ENCODE measurements at places on chromosomes 11 and 22.

GRCh38 chr11:86460461-86461385 lies 86.0 kb downstream of the CCDC81 start:
- no peak for DNase-seq

- no peak for DNase-seq
These were observed 21.5 kb downstream of the ASCC2 start for GRCh38 chr22:29816539-29816938.

DNA sequence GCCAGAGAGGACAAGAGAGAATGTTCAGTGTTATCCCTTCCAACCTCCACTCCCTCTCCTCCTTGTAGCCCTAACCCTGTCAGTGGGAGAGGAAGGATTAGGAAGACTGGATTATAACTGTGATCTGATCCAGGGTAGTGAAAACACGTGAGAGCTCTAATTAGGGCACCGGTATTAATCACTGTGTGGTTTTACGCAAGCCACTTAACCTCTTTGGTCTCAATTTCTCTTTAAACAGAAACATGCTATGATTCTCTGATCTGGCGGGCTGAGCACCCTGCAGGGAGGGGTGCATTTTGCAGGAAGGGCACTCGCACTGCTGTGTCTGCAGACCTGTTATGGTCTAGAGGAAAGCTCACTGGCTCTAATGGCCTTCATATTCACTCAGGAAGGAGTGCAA lies 11.5 kb downstream of the RPL27A start:
- DNase-seq: no peak

DNA sequence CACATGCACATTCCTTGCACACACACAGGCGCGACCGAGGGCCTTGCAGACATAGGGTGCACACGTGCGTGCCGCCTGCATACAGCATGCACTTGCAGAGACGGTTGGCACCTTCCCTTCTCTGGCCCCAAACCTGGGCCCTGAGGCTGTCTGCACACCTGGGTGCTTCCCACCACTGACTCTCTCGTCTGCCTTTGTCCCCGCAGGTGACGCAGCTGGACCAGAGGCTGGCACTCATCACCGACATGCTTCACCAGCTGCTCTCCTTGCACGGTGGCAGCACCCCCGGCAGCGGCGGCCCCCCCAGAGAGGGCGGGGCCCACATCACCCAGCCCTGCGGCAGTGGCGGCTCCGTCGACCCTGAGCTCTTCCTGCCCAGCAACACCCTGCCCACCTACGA lies 38.0 kb downstream of the CDKN1C start:
- DNase-seq: no peak

GRCh38 chr11:23948851-23949250 lies 548.0 kb upstream of the LUZP2 start:
- DNase-seq: no peak

DNA sequence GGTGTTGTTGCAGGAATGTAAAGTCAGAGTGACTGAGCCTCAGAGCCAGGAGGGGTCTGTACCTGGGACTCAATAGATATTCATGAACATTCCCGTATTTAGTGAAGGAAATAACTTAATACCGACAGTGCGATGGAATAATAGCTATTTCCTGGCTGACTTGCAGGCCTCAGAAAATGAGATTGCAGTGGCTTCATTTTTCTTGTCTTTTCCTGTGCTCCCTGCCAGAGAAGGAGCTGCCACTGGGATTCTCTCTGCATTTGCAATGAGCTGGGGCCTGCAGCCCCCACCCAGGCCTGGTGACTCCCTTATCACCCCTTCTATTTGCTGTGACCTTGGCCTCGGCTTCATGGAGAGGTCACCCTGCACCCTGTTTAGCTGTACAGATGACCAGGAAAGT lies 173.4 kb downstream of the MIAT start:
- no peak for DNase-seq

- no peak for DNase-seq
These were observed 2.1 kb downstream of the IL17RA start for GRCh38 chr22:17086788-17087497.

DNA sequence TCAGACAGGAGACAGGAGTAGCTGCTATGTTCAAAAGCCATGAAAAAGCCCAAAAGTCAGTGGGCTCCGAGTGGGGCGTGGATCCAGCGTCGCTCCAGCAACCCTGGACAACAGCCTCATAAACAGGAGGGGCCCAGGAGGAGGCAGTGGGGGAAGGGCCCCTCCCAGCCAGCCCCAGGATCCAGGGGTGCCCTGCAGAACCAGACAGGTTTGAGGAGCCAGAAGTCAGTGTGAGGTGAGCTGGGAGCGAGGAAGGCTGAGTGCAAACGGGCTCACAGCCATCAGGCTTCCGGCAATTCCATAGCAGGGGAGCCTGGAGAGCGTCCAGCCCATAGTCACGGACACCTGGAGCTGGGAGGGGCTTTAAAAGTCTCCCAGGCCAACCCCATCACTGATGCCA lies 217.7 kb downstream of the MN1 start:
- no peak for DNase-seq

GRCh38 chr11:60343094-60343704 lies 16.1 kb downstream of the MS4A6E start:
- DNase-seq: no peak

- no peak for DNase-seq
These were observed 9.7 kb downstream of the MMP3 start for GRCh38 chr11:102833731-102834130.

DNA sequence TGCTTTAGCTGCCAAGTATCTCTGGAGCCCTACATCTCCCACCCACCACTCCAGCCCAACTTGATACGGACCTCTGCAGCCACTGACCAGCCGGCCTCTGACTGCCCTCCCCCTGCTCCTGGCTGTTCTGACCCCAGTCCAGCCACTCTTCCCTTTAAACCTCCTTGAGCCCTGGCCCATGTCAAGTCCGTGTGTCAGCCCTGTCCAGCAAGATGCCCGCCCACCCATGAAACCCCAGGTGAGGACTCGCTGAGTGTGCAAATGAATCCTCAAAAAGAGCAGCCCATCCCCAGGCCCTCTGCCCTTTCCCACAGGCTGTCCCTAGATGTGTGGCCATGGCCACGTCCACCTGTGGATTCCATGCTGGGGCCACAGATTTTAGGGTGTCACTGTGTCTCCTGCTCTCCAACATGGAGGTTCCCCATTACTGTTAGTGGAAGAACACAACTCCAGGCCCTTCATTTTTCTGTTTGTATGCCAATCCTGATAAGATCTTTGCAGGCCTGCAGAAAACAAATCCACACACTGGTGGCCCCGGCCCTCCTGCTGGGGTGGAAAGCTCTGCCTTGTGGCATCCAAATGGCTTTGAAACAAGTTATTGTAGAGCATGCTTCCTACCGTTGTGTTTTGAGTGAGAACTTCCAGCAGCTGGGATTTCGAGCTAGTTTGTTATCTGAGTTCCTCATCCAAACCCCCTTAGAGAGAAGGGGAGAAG lies 22.7 kb upstream of the ADORA2A start:
- DNase-seq: no peak

GRCh38 chr22:31970490-31971444 lies 26.4 kb downstream of the YWHAH start:
- peak; percentile 96 for DNase-seq

- DNase-seq: no peak
These were observed 148.2 kb downstream of the CHST1 start for GRCh38 chr11:45517171-45517770.

DNA sequence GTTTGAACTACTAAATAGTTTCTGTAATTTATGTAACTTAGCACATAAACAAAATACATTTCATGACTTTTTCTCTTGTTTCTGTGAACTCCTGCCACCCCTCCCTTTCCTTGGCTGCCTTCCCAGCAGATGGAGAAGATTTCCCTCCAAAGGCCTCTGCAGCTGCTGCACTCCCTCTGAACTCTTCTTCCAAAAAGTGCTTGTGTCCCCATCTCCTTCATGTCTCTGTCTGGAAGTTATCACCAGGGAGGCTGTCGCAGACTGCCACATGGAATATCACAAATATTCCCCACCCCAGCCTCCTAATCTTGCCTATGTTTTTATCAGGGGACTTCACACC lies 1068.3 kb downstream of the OPCML start:
- no peak for DNase-seq

DNA sequence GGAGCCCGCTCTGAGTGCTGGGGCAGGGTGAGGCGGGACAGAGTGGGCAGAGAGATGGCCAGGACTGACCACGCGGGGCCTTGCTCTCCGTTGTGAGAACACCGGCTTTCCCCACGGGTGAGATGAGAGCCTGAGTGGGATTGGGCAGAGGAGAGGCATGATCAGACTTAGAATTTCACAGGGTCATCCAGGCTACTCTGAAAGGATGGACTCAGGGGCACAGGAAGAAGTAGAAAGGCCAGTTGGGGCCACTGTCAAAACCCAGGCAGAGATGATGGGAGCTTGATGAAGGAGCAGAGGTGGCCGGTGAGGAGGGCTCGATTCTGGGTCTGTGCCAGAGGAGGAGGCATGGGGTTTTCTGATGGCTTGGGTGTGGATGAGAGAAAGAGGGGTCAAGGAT lies 63.8 kb upstream of the NUP50 start:
- DNase-seq: no peak

- DNase-seq: peak; percentile 44
These were observed at the start of gene KCTD17 for GRCh38 chr22:37051391-37052385. Gene KCTD17 (plus strand): TSS chr22:37051742. CDS start chr22:37051761, 19 bp downstream.

- no peak for DNase-seq
These were observed 33.1 kb downstream of the KCNQ1 start for GRCh38 chr11:2477936-2478335.

DNA sequence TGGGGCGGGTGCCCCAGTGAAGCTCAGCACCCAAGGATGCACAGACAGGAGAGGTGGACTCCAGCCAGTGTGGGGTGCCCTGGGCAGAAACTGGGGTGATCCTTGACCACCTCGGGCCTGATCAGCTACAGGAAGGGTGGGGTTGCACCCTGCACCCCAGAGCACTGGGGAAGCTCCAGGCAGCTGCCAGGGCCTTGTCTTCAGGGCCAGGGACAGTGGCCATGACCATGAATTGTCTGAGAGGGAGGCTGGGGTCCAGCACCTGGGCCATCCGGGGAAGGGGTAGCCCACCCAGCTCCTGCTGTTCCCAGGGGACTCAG lies 17.6 kb downstream of the IL17REL start:
- no peak for DNase-seq

- DNase-seq: no peak
These were observed 121.6 kb downstream of the LDLRAD3 start for GRCh38 chr11:36065436-36065835.

DNA sequence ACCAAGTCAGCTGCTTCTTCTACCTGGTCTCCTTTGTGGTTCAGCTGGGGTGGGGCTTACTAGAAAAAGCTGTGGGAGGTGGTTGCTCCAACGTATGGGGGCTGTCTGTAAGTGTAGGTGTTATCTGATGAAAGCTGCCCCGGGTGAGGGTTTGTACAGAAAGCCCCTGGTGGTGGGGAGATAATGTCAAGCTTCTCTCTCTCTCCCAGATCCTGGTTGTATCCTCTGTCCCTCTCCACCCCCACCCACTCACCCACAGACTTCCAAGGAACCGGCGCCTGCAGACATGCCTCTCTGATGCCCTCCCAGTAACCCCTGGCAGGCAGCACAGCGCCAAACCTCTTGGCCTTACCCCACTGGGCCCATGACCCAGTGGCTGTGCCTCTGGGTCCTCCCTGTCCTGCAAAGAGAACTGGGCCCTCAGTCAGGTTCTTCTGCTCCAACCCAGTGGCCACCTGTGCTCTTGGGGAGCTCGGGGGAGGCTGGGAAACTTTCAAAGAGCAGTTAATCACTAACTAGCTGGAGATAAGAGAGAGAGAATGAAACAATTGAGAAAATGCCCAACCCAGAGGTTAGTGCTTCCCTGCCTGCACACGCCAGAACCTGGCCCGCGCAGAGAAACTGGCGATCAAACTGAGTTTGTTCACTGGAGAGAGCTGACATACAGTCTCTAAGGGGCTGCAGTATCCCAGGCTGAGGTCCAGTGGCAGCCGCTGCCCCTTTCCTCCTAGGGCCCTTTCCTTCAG lies 20.4 kb upstream of the EHF start:
- no peak for DNase-seq

DNA sequence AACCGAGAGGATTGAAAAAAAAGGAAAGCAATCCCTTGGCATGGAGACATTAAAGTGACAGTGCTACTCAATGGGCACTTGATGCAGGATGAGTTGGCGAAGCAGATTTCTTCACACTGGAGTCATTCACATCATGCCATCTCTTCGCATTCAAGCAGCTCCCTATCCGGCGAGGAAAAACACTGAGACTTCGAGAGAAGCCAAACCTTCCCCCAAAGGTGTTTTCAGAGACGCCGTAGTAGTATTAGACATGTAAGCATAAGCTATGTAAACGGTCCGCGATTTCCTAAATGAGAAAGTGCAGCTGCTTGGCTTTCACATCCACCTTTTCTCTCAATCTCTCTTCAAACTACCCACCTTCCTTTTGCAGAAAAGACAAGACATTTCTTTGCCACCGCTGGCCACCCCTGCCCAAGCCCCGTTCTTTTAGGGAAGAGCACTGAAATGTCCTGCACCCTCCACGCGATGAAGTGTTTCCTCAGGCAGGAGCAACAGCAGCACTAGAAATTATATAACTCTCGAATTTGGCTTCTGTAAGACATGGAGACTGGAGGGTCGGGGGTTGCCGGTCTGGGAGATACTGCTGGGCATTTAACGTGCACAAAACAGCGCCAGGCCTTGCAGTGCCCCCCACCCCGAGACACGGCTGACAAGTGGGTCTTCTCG lies at the start of gene DLG2:
Gene DLG2, minus strand, starts transcription at position 13 of the 666 bp plus-strand sequence.
- no peak for DNase-seq

- no peak for DNase-seq
These were observed 14.5 kb downstream of the MUC2 start for GRCh38 chr11:1088927-1089737.

DNA sequence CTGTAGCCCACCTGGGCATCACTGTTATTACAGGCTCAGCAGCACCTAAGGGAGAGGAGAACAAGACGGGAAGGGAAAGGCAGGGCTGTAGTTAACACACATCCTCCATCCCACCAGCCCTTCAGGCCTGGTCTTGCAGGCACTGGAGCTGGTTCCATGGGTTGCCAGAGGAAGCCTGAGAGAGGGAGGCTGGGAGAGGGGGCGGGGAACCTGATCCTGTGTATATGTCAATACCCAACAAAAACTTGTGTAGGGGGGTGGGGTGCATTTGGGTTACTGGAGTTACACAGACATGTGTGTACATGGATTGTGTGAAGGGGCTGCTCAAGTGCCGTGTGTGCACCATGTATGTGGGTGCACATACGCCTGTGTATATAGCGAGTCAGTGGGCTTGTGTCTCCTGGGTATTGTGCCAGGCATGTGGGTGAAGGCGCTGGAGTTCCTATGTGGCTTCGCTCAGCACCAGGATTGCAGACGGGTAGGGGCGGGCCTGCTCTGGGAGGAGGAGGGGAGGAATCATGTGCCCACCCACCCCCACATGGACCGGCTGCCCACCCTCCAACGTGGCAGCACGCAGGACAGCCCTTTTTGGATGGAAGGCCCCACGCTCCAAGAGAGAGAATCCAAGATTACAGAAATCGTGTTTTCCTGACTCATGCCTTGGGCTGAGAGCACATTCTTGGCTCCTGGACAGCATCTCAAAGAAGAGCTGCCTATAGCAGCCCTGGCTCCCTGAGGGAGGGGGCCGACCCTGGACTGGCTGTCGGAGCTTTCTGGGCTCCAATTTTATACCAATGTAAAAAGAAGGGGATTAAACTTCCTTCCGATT lies 4.2 kb upstream of the SERPINH1 start:
- DNase-seq: no peak
